Activated T-cell treated with anti-CD3 and anti-CD28 coated beads for 48 hours (primary cell): ENCODE measurements at places on chromosomes 12 and 14.

- DNase-seq, result no peak
Observed at GRCh38 chr12:129211862-129212630, 358.8 kb downstream of the GLT1D1 start.

GRCh38 chr14:61470261-61470960, 149.0 kb downstream of the PRKCH start:
- DNase-seq, result no peak

- DNase-seq, result no peak
Observed at GRCh38 chr14:76525106-76525821, 149.3 kb downstream of the ESRRB start.

GRCh38 chr12:103707446-103707845, 120.4 kb downstream of the STAB2 start:
- no peak for DNase-seq

- DNase-seq, result no peak
Observed at GRCh38 chr12:65152012-65152411, 17.4 kb upstream of the LEMD3 start.

DNA sequence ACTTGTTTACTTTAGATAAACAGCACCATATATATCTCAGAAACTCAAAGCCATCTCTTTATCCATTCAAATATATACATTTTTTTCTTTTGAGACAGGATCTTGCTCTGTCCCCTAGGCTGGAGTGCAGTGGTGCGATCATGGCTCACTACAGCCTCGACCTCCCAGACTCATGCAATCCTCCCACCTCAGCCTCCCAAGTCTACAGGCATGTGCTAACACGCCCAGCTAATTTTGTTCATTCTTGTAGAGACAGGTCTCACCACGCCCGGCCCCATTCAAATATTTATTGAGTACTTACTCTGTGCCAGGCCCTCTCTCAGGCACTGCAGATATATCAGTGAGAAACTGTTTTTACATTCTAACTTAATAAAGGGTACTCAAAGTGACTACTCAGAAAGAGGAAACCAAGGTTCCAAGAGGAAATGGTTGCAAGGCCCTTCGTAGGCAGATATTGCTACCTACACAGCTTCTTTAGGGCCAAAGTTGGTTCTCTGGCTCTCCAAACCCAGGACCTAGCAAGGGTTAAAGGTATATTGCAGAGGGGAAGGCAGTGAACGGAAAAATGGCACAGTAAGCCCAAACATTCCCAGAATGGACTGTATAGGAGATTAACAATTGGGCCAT, 2.9 kb downstream of the ATXN3 start:
- no peak for DNase-seq

- DNase-seq, result no peak
Observed at GRCh38 chr12:17206553-17206952, 600.6 kb upstream of the LMO3 start.

DNA sequence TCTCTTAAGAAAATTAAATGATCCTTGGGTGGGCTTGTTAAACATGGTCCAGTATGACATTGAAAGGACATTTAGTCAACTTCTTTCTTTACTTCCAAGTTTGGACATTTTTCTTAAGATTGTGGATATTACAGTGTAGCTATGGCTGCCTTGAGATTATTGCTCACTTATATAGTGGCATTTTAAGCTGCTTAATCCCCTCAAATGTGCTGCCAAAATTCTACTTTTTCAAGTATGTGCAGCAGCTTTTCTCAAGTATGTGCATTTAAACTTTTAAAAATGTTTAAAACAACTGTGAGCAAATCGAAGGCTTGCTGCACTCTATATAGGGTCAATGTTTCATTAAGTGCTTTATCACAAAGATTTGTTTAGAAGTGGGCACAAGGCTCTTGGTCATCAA, 7.4 kb downstream of the TXNRD1 start:
- DNase-seq, result no peak

- no peak for DNase-seq
Observed at GRCh38 chr12:94575645-94576403, 74.5 kb downstream of the TMCC3 start.

DNA sequence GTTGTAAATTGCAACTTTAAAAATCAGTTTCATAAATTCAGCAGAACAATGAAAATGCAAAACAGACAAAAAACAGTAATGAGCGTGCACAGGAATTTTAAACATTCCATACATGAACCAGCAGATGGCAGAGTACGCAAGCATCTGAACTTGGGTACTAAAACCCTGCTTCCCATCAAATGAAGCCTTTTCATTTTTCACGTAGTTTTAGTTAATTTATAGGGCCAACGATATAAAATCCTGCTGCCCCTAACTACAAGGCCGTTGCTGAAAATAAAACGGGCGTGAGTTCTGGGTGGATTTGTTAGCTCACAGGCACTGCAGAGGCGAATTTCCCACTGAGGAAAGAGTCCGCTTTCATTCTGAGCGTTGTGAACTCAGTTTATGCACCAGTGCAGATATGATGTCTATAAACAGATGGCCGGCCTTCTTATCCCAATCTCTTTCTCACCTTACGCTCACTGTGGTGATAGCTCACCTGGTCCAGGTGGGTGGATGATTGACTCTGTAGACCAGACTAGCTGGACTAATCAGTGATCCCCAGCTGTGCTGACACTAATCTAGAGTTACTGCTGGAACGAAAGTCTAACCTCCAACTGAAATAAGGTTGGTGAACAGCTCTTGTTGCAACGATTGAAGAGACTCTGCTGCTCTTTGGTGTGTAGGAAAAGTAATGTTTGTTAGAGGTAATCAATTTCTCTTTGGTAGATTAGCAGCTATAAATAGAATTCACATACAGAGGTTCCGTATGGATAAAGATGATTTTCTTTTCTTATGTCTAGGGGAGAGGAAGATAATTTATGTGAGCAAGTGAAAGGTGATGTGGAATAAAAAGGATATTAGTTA, 89.2 kb downstream of the PDZRN4 start:
- no peak for DNase-seq

DNA sequence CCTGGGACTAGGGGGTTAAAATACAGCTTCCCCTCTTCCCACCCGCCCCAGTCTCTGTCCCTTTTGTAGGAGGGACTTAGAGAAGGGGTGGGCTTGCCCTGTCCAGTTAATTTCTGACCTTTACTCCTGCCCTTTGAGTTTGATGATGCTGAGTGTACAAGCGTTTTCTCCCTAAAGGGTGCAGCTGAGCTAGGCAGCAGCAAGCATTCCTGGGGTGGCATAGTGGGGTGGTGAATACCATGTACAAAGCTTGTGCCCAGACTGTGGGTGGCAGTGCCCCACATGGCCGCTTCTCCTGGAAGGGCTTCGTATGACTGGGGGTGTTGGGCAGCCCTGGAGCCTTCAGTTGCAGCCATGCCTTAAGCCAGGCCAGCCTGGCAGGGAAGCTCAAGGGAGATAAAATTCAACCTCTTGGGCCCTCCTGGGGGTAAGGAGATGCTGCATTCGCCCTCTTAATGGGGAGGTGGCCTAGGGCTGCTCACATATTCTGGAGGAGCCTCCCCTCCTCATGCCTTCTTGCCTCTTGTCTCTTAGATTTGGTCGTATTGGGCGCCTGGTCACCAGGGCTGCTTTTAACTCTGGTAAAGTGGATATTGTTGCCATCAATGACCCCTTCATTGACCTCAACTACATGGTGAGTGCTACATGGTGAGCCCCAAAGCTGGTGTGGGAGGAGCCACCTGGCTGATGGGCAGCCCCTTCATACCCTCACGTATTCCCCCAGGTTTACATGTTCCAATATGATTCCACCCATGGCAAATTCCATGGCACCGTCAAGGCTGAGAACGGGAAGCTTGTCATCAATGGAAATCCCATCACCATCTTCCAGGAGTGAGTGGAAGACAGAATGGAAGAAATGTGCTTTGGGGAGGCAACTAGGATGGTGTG, 1.9 kb downstream of the GAPDH start:
- peak; percentile 10 for DNase-seq

GRCh38 chr12:47904713-47905709, at the start of gene VDR:
VDR (minus strand) TSS chr12:47904994; CDS start chr12:47879113, 25,881 bp downstream.
- DNase-seq, result peak; percentile 76

GRCh38 chr12:116662612-116663144, 75.2 kb downstream of the SPRING1 start:
- DNase-seq, result no peak

DNA sequence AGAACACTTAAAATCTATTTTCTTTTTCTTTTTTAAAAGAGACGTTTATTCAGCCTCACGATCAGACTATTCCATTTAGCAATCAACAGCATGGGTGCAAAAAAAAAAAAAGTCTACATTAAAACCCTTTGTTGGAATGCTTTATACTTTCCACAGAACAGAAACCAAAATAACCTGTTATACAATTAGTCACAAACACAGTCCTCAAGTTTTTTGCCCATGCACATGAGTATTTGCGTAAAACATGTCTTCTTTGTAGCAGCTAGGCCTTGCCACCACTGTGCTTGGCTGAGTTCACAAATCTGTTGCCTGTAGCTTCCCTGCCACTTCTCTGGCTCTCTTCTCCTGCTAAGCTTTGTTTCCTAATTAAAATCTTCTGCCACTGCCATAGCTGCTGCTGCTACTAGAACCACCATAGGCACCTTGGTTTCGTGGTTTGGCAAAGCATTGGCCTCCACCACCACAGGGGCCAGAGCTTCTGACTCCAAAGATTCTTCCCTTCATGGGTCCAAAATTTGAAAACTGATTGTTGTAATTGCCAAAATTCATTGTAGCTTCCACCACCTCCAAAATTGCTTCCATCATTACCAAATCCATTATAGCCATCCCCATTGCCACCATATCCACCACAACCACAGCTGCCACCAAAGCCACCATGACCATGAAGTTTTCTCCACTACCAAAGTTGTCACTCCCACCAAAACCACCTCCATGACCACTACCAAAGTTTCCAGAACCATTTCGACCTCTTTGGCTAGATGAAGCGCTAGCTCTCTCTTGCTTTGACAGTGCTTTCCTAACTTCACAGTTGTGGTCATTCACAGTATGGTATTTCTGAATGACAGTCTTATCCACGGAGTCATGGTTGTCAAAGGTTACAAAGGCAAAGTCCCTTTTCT, 38.1 kb downstream of the KLRG1 start:
- peak; percentile 45 for DNase-seq

GRCh38 chr14:105138551-105139111, 29.9 kb downstream of the JAG2 start:
- no peak for DNase-seq

DNA sequence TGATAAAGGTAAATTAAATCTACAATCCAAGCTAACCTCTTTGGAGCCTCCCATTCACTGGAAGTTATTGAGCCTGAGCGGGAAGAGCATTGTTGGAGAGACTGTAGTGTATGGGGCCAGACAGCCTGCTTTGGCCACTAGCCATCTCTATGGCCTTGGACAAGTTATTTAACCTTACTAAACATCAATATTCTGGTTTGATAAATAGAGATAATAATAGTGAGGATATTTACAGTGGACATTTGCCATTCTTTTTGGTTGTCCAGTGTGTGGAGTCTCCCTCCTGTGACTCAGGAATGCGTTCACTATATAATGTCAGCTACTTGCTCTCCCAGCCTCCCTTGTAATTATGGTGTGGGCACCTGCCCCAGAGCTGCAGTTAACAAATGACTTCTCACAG, 216.1 kb downstream of the SLC38A4 start:
- no peak for DNase-seq
